ENCODE measurements at places on chromosomes 16 and 17. TPM values are rescaled to one million over a fixed set of nuclear protein-coding genes. Genes with fewer than 3 reads are reported as not detected.

Gene GRIN2C
- total RNA-seq: not detected

Gene NXPH3
- 2.7 TPM for total RNA-seq

DNA sequence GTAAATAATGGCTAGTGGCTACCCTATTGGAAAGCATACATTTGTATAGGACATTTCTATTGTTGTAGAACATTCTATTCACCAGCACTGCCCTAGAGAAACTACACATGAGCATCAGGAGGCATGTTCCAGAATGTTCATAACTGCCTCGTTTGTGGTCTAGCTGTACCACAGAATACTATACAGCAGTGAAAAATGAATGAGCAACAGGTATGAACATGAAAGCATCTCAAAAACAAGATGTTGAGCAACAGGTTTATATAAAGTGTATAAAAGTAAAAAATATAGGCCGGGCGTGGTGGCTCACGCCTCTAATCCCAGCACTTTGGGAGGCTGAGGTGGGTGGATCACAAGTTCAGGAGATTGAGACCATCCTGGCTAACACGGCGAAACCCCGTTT lies 91.7 kb downstream of the BMERB1 start:
- no peaks in the 10 kb centered on the region for H3K4me1 ChIP-seq
- no peak overlapping the region for H3K27ac ChIP-seq
- H3K36me3 ChIP-seq: no peaks in the 10 kb centered on the region
- DNase-seq: no peak

GRCh38 chr17:81393684-81394376 lies 1.4 kb upstream of the BAHCC1 start:
- H3K27me3 ChIP-seq: peaks cover 87% of the 10 kb centered on the region
- no peaks in the 10 kb centered on the region for H3K36me3 ChIP-seq
- H3K4me3 ChIP-seq: peak overlapping the region; percentile 72
- peaks cover 26% of the 10 kb centered on the region for H3K4me1 ChIP-seq

Gene CXCL16
- 122 TPM for total RNA-seq

GRCh38 chr16:70416748-70417616 lies 21.9 kb downstream of the ST3GAL2 start:
- no peak overlapping the region for H3K27ac ChIP-seq
- no peak overlapping the region for H3K4me3 ChIP-seq
- DNase-seq: no peak
- no peaks in the 10 kb centered on the region for H3K36me3 ChIP-seq

- H3K27ac ChIP-seq: no peak within 1 kb of the TSS
- H3K4me1 ChIP-seq: peaks cover 13% of the 10 kb centered on the region
- H3K4me3 ChIP-seq: peak within 1 kb of the TSS; percentile 1
- H3K27me3 ChIP-seq: peaks cover 59% of the 10 kb centered on the region
- DNase-seq: no peak
Observed at GRCh38 chr16:180101-180675, at the start of gene HBQ1. HBQ1 (plus strand) TSS chr16:180459; CDS start chr16:180487, 28 bp downstream.

Gene ARHGAP23
- 51.0 TPM for total RNA-seq

GRCh38 chr17:51528111-51528510 lies 267.8 kb downstream of the UTP18 start:
- DNase-seq: no peak
- H3K27me3 ChIP-seq: no peaks in the 10 kb centered on the region
- H3K27ac ChIP-seq: no peak overlapping the region
- H3K36me3 ChIP-seq: no peaks in the 10 kb centered on the region
- no peaks in the 10 kb centered on the region for H3K4me1 ChIP-seq

- no peaks in the 10 kb centered on the region for H3K4me1 ChIP-seq
- no peak overlapping the region for H3K4me3 ChIP-seq
- H3K36me3 ChIP-seq: no peaks in the 10 kb centered on the region
- no peak overlapping the region for H3K27ac ChIP-seq
Observed at GRCh38 chr16:16982614-16983013, 488.1 kb downstream of the XYLT1 start.

All from left lung (tissue), 14 donors.